ENCODE measurements at places on chromosomes 2 and 18.

GRCh38 chr2:107111623-107112022, 225.7 kb upstream of the ST6GAL2 start:
- DNase-seq: no peak

DNA sequence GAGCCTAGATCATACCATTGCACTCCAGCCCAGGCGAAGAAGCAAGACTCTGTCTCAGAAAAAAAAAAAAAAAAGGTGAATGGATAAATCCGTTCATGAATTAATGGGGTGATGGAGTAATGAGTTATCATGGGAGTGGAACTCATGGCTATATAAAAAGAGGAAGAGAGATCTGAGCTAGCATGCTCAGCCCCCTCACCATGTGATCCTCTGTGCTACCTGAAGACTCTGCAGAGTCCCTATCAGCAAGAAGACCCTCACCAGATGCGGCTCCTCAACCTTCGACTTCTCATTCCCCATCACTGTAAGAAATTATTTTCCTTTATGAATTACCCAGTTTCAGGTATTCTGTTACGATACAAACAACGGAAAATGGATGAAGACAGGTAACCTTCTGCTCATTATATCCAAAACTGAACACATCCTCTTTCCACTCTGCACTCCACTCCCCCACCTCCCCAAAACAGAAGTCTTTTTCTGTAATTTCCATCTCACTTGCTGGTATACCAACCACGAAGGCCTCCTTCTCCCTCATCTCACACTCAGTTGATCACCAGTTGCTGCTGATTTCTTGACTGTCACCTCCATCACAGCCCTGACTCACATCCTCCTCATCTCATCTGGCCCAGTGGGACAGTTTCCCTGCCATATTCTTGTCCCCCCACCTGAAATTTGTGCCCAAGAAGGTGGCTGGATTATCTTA, 8.8 kb downstream of the RETREG2 start:
- no peak for DNase-seq

DNA sequence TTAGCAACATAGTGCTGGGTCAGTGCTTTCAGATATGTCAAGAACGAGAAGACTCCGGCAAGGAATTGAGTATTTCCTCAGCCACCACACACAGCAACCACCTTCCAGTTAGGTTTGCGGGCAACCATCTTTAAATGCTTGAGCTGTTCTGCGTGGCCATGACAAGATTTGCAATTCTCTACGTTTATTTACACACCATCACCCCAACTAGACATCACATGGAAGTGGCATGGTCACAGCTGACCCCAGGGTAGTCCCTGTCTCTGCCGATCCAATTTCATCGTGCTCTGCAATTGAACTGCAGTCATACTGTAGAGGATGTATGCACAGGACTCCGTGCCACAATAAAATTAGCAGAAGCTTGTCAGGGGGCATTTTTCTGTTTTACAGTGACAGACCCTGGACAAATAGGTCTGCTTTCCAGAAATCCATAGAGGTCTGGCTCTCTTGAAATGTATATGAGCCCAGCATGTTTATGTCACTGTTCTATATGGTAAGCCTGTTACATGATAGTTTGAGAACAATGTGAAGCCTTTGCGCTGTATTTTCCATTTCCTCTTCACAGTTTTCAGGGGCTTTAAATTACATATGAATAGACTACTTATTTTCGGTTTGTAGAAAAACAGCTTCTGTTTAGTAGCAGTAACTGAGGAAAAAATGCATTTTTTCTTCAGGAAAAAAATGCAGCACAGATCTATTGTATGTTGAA, 605.2 kb downstream of the NR4A2 start:
- DNase-seq: no peak

DNA sequence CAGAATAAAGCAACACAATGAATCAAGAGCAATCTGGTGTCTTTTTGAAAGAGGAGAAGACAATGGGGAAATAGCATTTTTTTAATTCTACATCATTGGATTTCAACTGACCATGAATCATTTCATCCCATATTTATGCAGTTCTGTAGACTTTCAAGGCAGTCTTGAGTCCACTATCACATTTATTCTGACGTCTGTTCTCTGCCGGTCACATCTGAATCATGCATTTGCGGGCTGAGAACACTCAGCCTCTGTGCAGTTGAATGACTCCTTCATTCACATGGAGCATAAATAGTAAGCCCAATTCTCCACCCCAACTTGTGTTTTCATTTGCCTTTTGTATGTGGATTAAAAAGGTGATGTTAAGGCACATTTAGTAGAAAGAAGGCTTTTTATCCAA, 128.2 kb downstream of the AKAIN1 start:
- peak; percentile 49 for DNase-seq
